Activated CD4-positive, alpha-beta T cell treated with anti-CD3 and anti-CD28 coated beads, Interleukin-10, Interleukin-2, amounts not matched to agents 100 ng/mL and 50 ng/mL, durations not matched to agents 16 hours and 8 hours (primary cell): ENCODE measurements at places on chromosomes 6 and 20.

DNA sequence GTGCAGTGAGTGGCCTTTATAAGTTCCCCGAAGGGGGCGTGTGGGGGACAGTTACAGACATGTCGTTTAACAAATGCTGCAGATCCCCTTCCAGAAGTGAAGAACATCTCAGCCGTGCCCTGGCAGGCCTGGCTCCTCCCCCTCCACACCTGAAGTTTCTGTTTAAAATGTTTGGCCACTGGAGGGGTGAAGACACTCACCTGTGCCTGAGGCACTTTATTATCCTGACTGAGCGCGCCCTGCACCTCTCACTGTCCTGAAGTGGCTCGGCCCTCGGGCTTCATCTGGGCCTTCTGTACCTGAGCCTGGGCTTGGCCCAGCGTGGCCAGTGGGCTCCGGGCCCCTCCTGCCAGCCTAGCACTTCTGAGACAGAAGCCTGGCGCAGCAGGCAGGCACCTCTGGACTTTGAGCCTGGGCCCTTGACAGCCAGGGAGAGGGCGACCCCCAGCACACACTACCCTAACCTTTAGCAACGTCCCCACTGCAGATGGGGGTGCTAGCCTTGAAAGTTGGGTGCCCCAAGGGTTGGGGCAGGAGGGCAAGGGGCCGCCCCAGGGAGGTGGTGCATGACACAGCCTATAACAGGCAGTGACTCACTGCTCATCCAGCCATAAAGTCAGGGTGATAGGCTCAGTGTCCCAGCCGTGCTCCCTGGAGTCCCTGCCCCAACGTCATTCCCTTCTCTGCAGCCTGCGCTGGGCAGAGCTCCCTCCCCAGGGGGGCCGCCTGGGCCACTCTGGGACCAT lies 13.6 kb upstream of the GATA5 start:
- no peak for DNase-seq

DNA sequence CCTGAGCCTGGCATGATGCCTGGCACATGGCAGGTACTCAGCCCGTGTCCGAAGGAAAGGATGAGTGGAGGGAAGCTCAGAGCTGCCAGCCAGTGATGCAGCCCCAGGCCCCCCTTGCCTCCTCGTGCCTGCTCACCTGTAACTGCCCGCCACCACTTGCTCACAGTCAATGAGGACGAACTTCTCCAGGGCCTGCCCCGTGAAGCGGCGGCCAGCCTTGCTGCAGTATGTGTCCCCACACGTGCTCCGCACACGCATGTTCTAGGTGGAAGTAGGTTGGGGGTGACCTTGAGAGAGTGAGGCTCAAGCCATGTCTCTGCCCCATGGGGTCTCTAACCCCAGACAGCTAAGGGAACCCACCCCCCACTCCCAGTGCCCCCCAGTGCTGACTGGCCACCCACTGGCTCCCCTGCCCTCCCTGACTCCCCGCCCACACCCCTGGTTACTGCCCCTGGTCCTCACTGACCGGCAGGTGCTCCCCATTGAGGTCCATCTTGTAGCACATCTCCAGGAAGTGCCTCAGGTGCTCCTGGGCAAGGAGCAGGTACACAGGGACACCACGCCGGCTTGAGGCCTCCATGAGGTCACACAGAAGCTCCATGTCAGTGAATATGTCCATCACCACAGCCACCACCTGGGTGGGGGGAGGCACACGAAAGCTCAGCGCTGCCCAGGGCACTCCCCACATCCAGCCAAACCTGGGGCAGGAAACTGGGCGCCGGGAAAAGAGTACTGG lies 3.7 kb downstream of the FAM83C start:
- no peak for DNase-seq

- peak; percentile 32 for DNase-seq
Observed at GRCh38 chr20:16476032-16476431, 97.2 kb downstream of the KIF16B start.

DNA sequence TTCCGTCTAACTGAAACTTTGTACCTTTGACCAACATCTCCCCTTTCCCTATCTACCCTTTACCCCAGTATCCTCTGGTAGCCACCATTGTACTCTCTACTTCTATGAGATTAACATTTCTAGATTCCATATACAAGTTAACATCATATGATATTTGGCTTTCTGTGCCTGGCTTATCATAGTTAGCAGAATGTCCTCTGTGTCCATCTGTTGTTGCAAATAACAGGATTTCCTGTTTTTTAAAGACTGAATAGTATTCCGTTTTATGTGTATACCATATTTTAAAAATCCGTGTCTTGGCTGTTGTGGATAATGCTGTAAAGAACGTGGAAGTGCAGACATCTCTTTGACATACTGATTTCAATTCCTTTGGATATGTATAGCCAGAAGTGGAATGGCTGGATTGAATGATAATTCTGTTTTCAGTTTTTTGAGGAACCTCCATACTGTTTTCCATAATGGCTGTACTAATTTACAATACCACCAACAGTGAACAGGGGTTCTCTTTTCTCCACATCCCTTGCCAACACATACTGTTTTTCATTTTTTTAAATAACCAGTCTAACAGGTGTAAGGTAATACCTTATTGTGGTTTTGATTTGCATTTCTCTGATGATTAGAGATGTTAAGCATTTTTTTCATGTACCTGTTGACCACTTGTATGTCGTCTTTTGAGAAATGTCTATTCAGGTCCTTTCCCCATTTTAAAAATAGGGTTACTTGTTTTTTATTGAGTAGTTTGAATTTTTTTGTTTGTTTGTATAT lies 53.8 kb downstream of the CDC5L start:
- no peak for DNase-seq

- DNase-seq: peak; percentile 37
Observed at GRCh38 chr20:7285918-7286556, 518.6 kb downstream of the BMP2 start.

GRCh38 chr6:73893696-73894095 lies 197.7 kb downstream of the CD109 start:
- DNase-seq: no peak

GRCh38 chr6:142927271-142927580 lies 17.8 kb downstream of the HIVEP2 start:
- DNase-seq: no peak

- DNase-seq: peak; percentile 31
Observed at GRCh38 chr6:132937466-132937906, 123.1 kb downstream of the RPS12 start.

- DNase-seq: no peak
Observed at GRCh38 chr6:125512621-125513020, 210.9 kb upstream of the HDDC2 start.

DNA sequence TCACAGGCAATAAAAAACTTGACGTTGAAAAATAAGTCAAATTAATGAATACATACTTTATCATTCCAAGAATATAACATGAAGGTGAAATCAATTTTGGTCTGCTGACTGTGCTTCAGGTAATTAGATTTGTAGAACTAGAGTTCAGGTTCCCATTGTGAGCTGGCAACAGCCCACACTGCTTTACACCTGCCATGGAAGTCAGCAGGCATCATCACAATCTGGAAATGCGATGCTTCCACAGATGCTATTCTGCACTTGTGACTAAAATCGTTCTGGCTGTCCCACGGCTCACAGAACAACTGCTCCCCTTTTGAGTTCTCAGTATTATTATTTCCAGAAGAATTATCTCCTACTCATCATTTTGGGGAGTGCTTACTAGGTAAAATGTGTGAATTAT lies 62.6 kb upstream of the THEMIS start:
- DNase-seq: no peak
